Stimulated activated CD4-positive, alpha-beta T cell treated with anti-CD3 and anti-CD28 coated beads, Interleukin-1b, Interleukin-23, amount 100 ng/mL, for 4 hours (primary cell): ENCODE measurements at places on chromosomes 13 and 19.

- DNase-seq: no peak
Observed at GRCh38 chr13:75766636-75767035, 130.5 kb downstream of the LMO7 start.

DNA sequence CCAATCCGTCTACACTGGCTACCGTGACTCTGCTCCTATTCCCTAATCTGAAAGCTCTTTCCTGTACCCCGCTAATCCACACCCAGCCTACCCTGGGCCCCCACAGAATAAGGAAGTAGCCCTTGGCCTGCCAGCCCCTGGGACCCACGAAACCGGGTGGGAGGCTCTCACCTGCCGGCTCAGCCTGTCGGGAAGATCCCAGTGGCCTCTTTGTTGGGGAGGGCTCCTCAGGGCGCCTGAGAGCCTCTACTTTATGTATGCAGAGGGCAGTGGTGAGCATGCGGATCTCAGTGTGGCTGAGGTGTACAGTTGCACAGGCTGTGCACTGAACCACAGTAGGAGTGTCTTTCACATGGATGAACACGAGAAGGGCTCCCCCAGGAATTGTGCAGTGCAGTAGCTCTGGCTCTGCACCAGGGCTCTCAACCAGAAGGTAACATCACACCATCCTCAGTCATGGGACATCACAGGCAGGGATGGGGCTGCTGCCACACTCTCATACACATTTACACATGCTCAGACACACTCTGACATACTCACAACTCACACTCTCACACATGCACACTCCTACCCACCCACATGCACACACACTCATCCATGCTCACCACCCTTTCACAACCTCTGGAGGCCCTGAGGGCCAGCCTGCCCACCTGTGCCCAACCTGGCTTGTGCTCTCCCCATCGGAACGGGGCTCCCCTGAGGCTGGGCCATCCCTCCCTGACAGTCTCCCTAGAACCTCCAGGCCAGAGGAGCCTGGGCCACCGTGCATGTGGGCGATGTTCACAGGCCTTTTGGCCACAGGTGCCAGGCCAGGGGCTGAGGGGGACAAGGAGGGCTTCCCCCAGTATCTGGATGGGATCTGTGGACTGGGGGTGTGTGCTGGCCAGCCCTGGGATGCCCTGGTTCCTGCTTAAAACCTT, 135.0 kb downstream of the URI1 start:
- DNase-seq: no peak

DNA sequence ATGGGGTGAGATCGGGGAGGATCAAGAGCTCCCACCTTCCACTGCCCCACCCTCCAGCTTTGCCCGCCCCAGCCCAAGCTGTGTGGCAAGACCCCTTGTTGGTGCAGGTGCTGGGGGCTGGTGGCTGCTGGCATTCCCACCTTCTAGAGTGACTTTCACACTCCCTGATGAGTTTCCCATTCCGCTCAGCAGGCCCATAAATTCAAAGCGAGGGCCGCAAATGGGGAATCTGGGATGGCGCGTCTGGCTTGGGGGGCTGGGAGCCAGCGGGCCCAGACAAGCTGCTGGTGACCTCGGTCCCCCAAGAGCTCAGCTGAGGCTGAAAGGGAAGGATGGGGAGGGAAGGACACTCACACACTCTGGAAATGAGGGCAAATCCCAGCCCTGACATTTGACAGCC, 110.3 kb downstream of the GADD45B start:
- DNase-seq: no peak

DNA sequence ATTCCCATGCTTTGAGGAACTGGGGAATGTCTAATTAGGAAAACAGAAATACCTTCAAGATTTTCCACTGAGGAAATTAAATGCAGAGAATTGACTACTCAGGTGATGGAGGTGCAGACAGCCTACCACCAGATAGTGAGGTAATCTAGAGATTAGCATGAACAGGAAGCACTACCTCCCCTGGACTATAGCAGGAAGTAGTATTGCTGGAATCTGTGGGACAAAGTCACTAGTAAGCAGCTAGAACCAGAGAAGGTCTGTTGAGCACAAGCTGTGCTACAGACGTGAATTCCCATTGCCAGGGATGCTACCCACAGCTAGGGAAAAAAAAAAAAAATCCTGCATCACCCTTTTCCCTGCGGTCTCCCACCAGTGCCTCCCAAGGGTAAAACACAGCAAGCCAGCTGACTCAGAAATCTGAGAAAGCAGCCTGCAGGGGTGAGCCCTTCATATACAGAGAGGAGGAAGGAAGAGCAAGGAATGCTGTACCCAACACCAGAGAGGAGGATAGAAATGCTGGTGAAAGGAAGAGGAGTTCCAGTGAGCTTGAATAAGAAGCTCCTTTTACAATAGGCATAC, 10.2 kb downstream of the ENOX1 start:
- no peak for DNase-seq
